ENCODE measurements at places on chromosomes 1 and 21.

- DNase-seq = no peak
Measured at GRCh38 chr1:187956975-187957374, 1128.2 kb downstream of the PLA2G4A start.

DNA sequence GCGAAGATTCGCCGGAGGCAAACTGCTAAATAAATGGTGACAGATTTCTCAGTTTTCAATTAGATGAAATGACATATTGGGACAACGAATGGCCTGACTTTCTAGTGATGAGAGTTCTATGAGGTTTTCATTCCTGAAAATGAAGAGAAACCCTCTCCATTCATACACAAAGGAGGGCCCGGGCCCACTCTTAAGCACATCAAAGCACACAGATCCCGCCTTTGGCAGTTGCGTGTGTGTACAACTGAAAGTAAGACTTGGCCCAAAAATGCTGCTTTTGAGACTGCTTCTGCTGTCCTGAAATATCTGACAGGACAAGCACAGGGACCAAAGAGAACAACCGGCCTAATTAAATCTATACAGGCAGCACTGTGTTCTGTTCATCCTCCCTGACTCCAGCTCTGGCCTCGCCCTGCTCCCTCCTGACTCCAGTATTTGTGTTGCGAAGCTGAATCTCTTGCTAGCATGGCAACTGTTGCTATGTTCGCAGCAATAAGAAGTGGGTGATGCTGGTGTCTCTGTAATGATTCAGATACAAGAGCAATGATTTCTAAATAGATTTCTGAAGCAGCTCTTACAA, 7.4 kb downstream of the LRRC53 start:
- DNase-seq = no peak

DNA sequence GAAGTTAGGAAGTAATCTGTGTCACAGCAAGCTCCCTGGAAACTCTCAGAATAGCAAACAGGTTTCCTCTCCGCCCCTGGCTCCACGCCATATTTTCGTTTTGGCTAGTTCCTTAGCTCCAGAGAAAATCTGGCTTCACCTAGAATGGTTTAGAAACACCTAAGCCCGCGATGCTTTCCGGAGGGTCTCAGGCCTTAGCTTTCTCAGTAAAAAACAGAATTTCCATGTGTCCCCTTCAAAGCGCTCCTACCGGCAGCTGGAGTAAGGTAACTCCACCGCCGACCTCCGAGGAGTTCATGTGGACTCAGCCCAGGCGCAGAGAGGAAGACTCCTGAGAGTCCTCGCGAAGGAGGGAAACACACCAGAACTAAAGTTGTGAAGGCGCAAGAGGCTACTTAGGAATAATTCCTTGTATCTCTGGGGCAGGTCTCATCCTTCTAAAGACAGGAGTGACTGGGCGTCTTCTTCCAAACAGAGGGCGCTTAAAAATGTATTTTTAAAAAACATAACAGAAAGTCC, 406 bp downstream of the KIAA0040 start:
- DNase-seq = peak; percentile 30

DNA sequence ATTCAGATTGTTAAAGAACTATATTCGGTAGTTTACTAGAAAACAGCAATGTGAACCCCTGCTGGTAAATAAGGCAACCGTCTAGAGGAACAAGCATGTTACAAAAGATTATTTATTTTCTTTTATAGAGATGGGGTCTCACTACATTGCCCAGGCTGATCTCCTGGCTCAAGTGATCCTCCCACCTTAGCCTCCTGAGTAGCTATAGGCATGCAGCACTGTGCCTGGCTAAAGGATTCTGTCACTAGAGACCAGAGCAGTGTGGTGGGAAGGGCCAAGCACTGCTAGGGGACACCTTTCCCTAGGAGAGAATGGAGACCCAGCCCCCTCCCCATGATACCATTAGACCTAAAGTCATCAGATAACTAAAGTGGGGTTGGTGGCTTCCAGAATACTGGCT, 28.9 kb downstream of the SLC27A3 start:
- DNase-seq = no peak

DNA sequence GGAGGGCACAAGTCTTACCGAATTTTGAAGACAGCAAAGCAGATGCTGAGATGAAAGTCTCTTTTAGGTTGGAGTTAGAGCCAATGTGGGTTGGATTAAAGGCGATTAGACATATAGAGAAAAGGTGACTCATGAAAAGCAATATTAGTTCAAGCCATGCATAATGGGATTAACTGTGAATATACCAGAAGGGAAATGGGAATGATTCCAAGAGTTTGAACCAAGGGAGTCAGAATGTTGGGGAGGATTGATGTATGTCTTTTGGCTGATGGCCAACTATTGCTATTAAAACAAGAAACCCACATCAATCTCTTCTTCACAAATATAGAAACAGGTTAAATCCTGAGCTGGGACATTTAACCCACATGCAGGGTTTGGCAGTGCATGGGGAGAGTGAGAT, 1.2 kb downstream of the HMGCS2 start:
- peak; percentile 11 for DNase-seq

- DNase-seq = no peak
Measured at GRCh38 chr1:66140072-66140471, 347.4 kb downstream of the PDE4B start.

DNA sequence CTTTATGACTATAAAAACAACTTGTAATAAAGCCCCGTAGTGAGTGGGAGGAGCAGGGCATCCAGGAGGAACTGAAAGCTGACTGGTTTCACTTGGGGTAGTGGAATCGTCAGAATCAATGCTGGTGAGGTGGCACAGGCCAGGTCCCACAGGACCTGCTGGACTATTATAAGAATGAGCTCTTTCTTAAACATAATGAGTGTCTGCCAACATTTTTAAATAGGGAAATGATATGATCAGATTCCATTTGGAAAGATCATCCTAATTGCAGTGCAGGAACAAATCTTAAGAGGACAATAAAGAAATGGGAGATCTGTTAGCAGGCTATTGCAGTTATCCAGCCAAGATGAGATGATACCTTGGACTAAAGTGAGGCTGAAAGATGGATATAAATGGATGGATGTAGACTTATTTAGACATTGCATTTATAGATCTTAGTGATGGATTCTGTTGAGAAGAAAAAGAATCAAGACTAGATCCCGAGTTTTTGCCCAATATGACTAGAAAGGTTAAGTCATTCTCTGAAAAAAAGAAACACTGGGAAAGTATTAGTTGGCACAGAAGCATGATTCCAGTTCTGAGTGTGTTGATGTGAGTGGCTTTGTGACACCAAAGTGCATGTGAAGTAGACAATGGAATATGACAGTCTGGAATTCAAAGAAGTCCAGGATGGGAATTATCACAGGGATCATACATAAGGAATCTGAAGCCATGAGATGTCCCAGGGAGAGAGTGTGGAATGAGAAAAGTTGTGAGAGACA, 153.3 kb upstream of the SGIP1 start:
- DNase-seq = no peak

GRCh38 chr1:156652131-156652991, 10.4 kb downstream of the BCAN start:
- no peak for DNase-seq

DNA sequence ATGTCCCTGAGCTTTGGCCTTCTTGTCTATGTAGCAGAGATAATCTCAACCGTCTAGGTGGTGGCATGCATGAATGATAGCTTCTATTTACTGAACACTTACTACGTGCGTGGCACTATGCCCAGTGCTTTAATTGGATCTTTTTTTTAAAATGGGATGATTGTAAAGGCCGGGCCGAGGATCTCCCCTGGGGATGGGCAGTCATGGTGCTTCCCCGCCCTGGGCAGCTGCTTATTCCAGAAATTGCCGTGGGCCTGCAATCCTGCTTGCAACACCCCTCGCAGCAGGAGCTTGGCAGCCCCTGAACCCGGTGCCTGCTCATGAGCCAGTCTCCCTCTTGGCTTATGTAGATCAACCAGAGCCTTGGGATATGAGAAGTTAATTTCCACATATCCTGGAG, 360.7 kb downstream of the CAMTA1 start:
- DNase-seq = no peak

DNA sequence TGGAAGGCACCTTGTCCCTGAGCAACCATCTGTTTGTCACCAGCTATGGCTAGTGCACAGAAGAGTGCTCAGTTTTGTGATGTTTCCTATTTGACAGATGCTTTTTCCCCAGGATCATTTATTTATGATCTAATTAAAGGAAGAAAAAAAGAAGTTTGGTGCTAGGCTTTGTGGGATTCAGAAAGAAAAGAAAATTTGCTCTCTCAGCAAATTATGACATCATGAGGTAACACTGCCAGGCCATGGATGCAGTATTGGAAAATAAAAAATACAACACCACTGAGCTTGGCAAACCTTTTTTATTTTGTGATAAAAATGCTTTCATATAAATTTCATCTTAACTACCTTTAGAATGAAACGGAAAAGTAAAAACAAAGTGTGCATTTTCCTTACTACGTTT, 15.5 kb upstream of the ADAM30 start:
- no peak for DNase-seq

- DNase-seq = no peak
Measured at GRCh38 chr1:66445492-66446181, 88.3 kb upstream of the SGIP1 start.

DNA sequence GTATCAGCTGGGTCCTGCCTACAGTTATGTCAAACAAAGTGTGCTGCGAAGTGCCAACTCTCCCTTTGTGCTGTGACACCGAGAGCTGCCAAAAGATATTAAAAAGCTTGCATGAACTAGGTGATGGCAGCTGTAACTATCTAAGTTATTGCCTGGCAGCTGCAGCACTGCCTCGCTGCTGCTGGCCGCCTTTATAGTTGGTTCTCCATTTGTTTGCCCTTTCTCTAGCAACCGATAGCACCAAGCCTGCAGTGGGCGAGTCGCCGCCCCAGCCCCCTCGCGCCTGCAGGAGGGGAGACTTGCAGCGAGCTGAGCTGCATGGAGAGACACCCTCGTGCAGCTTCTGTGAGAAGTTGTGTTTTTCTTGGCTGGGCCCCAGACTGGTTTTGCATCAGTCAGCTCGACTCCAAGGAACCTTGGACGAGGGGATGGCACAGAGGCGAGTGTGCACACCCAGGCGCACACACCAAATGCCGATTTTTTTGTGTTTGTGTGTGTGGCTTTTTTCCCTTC, 330.6 kb downstream of the RPS6KC1 start:
- peak; percentile 30 for DNase-seq

DNA sequence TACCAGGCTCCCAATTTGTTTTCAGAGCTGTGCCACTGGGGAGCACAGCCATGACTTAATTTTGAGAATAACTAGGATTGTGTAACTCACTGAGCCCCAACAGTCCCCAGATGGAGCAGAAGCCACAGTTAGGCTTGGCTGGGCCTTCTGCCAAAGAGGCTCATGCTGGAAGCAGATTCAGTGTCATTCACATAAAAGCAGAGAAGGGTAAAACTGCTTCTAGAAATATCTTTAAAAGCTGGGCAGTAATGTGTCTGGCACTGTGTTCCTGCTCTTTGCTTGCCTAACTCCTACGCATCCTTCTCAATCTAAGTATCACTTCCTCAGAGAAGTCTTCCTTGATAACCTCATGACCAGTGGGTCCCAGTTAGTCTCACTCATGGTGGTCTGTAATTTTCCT, 20.3 kb downstream of the STK40 start:
- DNase-seq = peak; percentile 90

DNA sequence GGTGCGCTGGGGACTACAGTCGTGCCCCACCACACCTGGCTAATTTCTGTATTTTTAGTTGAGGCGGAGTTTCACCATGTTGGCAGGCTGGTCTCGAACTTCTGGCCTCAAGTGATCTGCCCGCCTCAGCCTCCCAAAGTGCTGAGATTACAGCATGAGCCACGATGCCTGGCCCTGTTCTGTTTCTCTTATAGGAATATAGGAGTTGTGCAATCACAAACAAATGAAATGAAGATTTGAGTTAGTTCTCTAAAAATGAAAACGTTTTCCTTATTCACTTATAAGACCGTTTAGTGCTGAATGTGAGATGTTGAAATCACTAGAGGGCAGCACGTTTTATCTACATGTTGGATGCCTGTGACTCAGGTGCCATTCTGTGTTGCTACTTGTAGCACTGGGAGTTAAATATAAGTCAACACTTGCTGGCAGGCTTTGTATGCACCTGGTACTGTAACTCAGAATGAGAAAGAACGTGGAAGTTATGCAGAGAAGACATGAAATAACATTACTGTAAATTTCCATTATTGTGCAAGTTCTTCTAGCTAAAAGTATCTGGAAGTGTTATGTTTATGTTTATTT, 45.8 kb downstream of the MIGA1 start:
- no peak for DNase-seq

DNA sequence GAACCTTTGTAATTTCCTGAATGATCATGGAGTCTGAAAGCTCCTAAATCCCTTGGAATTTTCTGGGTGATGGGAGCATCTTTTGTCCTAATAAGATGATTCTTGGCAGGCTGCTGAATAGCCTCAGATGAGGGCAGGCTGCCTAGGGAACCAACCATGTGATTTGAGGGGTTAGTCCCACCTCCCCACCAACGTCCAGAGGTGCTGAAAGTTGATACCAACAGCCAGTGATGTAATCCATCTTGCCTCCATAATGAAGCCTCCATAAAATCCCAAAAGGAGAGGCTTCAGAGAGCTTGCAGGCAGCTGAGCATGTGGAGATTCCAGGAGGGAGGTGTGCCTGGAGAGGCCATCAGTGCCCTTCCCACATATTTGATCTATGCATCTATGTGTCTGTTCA, 43.7 kb downstream of the GTF2B start:
- DNase-seq = no peak
